Ecto neural progenitor cell (in vitro differentiated cells): ENCODE measurements at places on chromosomes 7 and 10.

- no peak for DNase-seq
Measured at GRCh38 chr7:55397617-55398016, 32.5 kb downstream of the LANCL2 start.

DNA sequence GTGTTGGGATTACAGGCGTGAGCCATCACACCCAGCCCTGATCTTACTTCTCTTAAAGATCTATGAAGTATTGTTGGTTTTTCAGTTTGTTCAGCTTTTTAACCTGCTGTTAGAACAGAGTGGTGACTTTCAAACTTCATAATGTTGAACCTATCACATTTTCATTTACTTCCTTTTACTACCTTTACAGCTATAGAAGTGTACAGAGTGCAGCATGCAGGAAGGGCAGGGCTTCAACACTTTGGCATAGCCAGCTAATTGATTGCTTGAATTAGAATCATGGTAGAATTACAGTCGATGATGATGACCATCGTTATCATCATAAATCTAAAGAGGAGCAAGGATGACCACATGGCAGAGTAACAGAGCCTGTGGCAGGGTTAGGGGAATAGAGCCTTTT is 55.5 kb downstream of the AOAH start:
- no peak for DNase-seq

DNA sequence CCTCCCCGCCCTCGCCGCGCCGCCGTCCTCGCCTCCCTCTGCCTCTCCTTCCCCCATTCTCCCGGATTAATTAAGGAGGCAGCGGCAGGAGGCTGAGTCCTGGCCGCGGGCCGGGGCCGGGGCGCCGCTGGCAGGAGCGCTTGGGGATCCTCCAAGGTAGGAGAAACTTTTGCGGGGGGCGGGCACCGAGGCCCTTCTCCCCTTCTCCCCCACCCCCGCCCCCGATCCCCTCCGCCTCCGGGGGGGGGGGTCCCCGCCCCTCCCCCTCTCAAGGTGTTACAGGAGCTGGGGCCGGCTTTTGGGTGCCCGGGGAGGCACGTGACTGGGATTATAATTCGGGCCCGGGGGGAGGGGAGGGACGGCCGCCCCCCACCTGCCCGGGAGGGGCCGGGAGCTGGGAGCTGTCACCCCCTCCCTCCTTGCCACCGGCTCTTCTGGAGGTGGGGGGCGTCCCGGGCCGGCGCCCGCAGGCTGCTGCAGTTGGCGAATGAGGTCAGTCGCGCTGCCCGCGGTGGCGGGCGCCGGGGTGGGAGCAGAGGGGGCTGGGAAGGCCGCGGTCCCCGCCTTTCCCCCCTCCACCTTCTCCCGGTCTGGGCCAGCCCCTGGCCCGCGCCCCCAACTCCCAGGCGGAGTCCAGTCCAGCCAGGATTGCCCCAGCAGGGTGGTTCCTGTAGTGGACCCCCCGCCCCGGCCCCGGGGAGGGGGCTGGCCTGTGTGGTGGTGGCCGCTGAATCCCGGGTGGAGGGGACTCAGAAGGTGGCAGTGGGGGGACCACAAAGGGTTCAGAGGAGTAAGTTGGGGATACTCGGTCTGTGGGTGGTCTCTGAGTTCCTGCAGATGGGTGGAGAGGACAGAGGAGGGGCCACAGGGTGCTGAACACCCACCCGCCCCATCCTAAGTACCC is 567 bp downstream of the GTF2IRD1 start:
- DNase-seq: peak; percentile 67

- DNase-seq: no peak
Measured at GRCh38 chr10:59718257-59718656, 8.6 kb upstream of the SLC16A9 start.

DNA sequence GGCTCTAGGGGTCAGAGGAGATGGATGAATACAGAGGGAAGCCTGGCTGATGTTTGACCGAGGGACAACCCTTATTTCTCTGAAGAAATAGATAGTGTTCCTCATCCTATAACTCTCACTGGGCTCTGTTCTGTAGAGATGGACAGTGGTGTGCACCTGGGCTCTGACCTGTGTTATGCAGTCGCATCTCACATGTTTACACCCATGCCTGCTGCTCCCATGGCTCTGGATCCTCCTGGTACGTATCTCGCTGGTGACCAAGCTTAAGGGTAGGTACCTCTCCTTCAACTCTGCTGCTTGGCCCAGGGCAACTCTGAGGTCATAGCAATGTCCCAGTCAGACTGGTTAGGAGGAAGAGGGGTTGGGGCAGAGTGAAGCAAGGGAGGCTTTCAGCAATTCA is 42.8 kb downstream of the ADRA2A start:
- DNase-seq: peak; percentile 14

DNA sequence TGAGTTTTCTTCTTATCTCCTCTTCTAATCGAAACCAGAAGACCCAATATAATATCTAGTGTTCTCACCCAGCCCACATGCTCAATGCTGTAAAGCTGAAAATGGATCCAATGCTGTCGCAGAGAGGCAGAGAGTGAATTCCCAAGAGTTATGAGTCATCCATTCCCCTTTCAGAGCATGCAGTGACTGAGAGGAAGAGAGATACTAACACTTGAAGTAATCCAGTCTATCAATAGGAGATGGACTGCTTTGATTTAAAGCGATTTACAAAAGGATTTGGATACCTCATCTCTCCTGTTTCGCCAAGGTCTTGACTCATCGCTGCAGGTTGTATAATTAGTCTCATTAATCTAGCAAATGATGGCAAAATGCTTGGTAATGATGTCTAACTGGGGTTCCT is 41.5 kb upstream of the PRKCQ start:
- DNase-seq: no peak

- DNase-seq: no peak
Measured at GRCh38 chr7:104064969-104065387, 75.5 kb upstream of the RELN start.

- no peak for DNase-seq
Measured at GRCh38 chr7:2775785-2776184, 68.3 kb downstream of the GNA12 start.

DNA sequence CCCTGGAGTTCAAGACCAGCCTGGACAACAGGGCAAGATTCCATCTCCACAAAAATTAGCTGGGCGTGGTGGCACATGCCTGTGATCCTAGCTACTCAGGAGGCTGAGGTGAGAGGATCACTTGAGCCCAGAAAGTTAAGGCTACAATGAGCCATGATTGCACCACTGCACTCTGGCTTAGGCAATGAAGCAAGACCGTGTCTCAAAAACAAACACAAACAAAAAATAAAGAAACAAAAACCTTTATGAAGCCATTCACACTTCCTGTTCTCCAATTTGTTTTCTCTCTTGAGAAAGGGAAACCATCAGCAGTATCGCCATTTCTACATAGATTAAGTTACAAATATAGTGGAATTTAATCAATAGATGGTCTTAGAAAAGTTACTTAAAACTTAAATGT is 19.8 kb downstream of the YME1L1 start:
- DNase-seq: no peak
